Brain microvascular endothelial cell (primary cell): ENCODE measurements at places on chromosomes 11 and 22.

DNA sequence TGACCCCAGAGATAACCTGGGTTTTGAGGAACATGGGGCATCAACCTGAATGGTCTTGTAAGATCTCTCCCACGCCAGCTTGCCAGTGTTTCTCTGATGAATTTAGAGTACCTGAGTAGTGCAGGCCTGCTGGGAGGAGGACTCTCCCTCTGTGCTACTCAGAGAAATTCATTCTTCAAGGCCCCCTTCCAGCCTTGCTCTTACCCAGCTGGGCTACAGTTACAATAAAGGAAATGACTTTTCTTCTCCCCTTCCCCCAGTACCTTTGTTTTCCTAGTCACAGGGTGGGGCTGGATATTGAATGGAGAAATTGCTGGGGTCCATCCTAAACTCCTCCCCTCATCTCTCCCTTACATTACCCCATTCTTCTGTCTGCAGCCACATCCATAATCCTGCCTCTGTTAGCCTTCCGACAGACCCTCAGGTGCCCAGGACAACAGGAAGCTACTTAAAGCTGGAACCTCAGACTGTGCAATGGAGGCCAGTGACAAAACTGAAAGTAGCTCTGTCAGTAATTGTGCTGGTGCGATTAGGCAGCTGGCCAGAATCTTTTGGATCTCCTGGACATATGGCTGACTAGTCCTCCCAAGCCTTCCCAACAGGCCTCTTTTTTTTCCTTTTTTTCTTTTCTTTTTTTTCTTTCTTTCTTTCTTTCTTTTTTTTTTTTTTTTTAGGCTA, 17.4 kb downstream of the LIMK2 start:
- DNase-seq, result no peak

DNA sequence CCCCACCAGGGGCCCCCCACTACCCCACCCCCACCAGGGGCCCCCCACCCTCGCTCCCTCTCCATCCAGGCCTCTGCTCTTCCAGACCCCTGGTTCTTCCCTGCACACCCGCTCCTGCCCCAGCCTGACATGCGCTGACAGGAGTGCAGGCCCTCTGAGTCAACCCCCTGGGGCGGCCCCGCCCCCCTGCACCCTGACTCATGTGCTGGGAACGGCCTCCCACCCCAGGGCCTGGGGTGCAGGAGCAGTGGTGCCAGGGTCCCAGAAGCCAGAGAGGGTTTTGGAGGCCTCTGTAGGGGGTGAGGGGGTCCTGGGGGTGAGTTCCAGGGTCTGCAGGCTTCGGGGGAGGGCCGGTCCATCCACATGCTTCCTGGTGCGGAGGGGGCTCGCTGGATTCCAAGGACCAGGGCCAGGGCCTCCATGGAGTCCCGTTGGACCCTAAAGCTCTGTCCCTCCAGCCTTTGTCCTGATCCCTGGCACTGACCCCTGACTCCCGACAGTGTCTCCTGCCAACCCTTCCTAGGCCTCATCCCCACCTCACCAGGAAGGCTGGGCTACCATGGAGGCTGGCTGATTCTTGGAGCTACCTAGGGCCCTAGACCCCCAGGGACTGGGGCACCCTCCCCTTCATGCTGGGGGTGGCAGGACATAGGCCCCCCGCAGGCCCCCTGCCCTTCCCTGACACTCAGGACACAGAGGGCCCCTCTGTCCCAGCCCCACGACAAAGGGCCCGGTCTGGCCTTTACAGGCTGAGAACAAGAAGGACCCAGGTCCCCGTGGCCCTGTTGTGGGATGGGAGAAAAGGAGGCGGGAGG, 583 bp upstream of the PKP3 start:
- peak; percentile 62 for DNase-seq

DNA sequence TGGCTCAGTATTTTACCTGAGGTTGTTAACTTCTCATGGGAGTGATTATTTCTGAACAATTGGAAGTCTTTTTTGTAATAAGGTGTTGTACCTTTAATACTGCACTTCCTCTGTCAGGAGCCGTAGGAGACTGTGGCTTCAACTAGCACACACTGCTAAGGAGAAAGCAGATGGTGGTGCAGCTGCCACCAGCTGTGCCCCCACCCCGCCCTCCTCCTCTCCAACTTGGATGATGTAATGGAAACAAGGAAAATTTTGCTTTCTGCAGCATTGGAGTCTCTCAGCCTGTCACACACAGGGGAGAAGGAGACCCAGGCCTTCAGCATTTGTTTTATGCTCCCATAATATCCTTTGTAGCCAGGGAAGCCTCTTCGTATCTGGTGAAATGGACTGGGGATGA, 91.2 kb downstream of the TEAD1 start:
- DNase-seq, result no peak

- DNase-seq, result no peak
Observed at GRCh38 chr11:57467508-57468157, 7.3 kb downstream of the RTN4RL2 start.

- DNase-seq, result no peak
Observed at GRCh38 chr11:32881286-32881685, 11.3 kb upstream of the QSER1 start.
